Ovary (tissue), 10 donors: ENCODE measurements at places on chromosomes 6 and 20.

GRCh38 chr6:82906489-82906888 lies 159.2 kb downstream of the UBE3D start:
- DNase-seq: no peak

GRCh38 chr6:90425161-90425641 lies 128.6 kb upstream of the BACH2 start:
- DNase-seq: no peak

DNA sequence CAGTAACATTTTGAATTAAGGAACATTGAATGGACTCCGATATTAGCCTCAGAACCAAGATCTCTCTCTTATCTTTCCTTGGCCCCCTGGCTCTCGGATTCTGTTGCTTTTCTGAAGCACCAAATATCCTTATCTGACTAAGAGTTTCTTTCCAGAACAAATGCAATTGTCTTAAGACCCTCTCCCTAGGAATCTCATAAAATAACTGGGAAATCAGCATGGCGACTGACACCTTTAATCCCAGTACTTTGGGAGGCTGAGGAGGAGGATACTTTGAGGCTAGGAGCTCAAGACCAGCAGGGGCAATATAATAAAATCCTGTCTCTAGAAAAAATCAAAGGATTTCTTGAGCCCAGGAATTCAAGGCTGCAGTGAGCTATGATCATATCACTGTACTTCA lies 984.5 kb downstream of the HACE1 start:
- DNase-seq: no peak

GRCh38 chr6:149840345-149841075 lies 23.6 kb downstream of the LRP11 start:
- DNase-seq: peak; percentile 51

DNA sequence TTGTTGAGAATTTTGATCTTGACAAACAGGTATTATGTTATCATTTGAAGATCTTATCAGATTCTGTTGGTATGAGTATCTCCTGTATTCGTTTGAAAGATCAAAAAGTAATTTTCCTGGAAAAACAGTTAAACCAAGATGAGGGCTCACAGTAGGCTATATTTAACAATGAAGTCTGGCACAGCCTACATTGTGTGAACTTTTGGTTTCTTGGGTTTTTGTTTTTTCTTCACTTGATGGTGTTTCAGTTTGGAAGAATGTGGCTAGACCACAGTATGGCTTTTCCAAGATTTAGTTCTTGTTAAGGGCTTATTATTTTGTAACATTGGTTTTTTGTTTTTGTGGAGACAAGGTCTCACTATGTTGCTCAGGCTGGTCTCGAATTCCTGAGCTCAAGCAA lies 306.4 kb downstream of the CDKAL1 start:
- DNase-seq: no peak

- no peak for DNase-seq
Measured at GRCh38 chr6:93721386-93722048, 302.2 kb upstream of the EPHA7 start.

DNA sequence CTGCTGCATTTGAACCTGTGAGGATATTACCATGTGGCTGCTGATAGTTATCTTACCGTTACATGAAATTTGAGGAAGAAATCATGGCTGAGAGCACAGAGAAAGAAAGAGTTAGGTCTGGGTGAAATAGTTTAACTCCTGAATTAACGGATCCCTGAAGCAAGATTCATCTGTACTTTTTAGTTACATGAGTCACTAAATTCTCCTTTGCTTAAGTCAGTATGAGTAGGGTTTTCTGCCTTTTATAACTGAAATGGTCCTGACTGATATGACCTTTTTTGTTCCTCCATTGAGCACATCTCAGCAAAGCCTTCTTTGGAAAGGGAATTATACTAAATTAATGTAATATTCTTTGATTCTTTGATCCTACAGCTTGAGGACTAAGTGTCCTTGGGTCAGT lies 333.3 kb upstream of the ZFP64 start:
- DNase-seq: no peak

DNA sequence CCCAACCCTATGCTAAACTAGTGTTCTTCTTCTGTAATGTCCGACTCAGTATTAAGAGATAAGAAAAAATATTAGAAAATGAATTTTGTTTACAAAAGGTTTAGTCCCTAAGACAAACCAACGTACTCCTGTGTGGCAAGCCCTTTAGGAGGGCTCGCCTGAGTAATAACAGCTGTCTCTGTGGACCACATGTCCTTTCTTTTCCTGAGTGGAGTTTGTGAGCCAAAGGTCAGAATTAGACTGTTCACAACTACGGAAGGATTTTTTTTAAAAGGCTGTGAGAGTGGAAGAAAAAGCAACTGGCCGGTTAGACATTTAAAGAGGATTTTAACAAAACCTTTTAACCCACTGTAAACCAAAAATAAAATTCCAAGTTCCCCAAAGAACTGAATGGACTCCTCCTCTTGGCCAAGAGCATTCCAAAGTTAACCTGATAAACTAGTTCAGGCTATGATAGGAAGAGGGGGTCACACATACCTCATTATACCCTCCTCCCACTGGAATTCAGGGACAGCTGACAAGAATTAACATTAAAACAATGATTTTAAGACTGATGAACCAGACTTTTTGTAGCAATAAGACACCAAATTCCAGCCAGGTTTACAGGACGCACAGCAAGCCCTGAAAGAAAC lies 43.5 kb downstream of the FAM184A start:
- DNase-seq: no peak

DNA sequence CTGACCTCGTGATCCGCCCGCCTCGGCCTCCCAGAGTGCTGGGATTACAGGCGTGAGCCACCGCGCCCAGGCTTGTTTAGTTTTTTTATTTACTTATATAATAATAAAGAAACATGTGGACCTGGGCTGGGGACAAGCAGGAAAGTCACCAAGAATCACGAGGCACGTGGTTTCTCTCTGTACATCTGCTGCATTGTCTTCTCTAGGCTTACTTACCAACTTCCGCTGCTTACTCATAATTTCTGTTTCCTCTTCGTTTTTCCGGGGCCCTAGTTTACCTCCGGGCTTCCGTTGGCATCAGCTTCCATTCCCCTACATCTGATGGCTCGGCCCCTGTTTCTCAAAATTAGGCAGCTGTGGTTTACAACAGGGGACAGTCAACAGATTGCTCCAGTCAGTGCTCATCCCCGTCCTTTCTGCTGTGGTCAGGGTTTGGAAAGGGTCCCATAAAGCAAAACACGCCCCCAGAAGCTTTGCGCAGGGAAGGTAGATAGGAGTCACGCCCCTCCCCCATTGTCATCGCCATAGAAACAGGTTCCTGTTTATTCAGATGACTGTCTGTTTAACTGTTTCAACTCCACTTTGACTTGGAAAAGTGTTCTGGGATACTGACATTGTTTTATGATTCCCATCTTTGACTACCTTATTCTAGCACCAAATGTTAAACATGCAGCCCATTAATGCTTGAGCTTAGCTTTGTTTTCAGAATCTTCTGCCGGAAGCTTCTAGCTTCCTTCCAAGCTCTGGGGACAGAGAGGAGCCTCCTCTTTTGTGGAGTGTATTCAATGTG lies 31.9 kb upstream of the TXLNB start:
- DNase-seq: peak; percentile 66

DNA sequence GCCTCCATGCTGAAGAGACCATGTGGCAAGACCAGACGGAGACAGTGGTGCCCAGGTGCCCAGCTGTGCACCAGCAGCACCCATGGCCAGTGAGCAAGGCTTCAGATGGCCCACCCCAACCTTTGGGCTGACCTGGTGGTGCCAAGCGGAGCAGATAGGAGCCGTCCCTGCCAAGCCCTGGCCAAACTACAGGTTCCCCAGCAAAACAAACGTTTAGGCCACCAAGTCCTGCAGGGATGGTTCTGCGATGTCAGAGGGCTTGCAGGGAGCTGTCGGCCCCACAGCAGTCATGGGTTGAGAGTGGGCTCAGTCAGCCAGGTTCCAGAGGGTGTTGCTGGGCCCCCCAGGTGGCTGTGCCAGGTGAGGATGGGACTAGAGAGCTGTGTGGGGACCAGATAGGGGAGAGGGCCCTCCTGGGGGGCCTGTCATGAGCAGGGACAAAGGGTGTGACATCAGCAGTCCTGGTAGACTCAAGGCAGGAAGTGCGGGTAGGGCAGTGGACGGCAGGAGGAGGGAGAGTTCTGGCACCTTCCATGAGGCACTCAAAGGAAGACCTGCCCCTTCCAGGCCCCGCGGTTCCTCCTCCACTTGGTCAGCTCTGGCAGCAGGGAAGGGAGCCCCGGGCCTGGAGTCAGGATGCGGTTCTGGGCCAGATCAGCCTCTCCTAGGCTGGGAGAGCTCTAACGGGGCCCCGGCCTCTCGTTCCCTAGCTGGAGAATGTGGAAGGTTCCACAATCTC lies 342.4 kb downstream of the ZFAND3 start:
- no peak for DNase-seq

DNA sequence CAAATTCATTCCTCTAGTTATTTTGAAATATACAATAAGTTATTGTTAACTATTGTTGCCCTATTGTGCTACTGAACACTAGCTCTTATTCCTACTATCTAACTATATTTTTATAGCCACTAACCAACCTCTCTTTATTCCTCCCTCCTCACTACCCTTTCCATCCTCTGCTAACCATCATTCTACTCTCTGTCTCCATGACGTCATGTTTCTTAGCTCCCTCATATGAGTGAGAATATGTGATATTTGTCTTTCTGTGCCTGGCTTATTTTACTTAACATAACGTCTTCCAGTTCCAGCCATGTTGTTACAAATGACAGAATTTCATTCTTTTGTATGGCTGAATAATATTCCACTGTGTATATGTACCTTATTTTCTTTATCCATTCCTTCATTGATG lies 95.3 kb downstream of the ATXN1 start:
- DNase-seq: no peak

DNA sequence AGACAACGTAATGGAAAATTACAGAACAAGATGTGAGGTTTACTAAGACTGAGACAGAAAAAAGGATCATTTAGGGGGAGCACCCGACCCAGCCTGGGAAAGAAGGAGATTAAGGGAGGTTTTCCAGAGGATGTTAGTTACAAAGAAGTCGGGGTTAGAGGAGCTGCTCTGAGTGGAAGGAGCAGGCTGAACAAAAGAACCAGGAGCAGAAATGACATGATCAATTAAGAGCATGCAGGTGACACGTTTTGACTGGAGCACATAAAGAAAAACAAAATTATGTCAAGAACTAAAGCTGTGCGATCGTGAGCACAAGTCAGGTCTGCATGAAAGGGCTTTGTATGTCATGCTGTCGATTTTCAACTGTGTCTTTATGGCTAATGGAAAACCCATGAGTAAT lies 417.3 kb upstream of the MARCKS start:
- no peak for DNase-seq

- no peak for DNase-seq
Measured at GRCh38 chr6:28449056-28449455, 5.8 kb upstream of the ZSCAN23 start.

- no peak for DNase-seq
Measured at GRCh38 chr20:46774236-46774635, 64.8 kb downstream of the SLC2A10 start.

DNA sequence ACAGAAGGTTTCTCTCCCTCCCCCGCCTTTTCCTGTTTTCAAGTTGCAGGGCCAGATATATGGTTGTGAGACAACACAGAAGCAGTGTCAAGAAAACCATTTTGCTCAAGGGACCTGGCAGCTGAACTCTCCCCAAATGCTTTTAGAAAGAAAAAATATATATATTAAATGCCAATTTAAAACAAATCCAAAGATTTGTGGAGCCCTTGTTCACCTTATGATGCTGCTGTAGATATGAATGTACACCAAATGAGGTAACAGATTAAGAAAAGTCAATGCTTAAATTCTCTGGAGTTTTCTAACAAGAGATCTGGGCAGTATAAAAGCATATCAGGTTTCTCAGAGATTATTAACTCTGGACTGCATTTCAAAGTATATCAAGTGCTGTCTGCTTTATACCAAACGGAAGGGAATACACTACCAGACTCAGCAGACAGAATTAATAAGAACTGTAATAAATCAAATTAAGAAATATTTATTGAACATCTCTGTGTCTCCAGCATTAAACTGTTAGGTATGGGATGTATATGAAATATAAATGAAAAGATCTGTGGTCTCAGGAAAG lies 357.5 kb downstream of the HDGFL1 start:
- DNase-seq: no peak

DNA sequence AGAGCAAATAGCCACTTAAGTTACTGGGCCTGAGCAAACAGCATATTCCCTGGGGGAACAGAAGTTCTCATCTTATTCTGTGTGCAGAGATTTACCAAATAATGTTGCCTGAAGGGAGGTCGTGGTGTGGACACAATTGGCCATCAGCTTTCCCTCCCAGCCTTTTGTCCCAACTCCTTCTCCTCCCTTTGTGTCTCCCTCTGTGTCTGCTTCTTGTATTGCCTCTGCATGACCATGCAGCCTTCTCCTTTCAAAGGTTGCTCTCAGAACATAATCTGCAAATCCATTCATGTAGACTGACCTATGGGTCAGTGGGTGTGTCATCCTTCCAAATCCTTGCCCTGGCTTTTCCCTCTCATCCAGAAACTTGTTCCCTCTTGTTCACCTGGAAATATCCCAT lies 150.3 kb upstream of the INSM1 start:
- no peak for DNase-seq

- no peak for DNase-seq
Measured at GRCh38 chr20:36852187-36852586, 23.8 kb upstream of the TLDC2 start.

- no peak for DNase-seq
Measured at GRCh38 chr20:6184086-6184485, 61.3 kb upstream of the FERMT1 start.

GRCh38 chr6:99353126-99353525 lies 3.7 kb upstream of the FAXC start:
- DNase-seq: no peak

DNA sequence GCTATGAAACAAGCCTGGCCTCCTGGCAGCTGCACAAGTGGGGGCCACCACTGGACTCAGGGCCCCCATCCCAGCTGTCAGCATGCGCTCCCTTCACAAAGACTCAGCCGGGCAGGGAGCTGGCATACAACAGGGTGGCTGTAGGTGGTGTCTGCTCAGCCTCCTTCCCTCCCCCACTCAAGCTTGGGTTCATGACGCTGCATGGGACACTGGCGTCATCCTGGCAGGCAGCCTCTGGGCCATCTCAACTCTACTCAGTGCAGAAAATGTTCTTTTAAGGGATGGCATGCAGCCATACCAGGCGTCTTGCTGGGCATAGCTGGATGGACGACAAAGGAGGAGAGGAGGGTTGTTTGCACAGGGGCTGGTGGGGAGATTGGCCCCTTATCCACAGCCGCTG lies 30.5 kb downstream of the SAYSD1 start:
- no peak for DNase-seq

DNA sequence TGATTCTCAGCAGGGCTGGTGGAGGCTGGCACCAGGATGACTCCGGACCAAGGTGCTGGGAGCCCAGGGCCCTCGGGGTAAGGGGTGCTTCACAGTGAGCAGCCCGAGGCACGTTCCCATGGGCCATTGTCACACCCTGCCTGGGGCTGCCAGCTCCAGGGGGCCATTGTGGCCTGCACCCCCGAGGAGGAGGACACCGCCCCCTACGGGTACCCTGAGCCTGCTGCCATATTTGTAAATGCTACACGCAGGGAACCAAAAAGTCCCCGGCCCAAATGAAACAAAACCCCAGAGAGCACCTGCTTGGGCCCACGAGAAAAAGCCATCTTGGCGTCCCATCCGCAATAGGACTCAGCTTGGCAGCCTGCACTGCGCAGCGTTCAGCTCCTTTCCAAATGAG lies 64.7 kb upstream of the GATA5 start:
- DNase-seq: no peak

GRCh38 chr6:11484441-11484840 lies 53.1 kb upstream of the TMEM170B start:
- DNase-seq: no peak

GRCh38 chr20:19888269-19888671 lies 128.9 kb upstream of the NAA20 start:
- no peak for DNase-seq
